ENCODE measurements at places on chromosomes 2 and 18.

- no peak for DNase-seq
Measured at GRCh38 chr2:205661281-205661680, 21.0 kb upstream of the NRP2 start.

DNA sequence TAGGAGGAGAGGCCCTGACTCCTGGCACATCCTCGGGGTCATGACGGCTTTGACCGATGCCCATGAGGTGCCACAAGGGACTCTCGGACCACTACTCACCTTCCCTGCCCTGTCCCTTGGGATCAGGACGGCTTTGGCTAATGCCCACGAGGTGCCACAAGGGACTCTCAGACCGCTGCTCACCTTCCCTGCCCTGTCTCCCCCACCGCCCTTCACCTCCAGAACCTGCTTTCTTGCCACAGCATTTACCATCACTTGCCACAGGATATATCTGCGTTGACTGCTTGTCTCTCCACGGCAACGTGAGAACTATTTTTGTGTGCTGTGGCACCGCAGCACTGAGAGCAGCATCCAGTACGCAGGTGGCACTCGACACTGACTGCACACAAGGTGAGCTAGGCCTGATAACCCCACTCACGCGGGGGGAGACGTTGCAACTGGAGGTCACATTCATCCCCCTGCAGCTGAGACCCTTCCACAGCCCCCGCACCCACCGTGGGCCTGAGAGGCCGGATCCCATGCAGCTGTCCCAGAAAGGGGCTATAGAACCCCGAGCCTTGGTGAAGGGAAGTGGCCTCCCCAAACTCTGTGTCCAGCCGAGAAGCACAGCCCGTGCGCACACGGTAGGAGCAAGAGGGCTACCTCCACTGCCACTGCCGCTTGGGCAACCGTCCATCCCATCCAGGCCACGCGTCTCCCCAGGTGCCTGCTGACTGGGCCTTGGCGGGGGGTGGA lies 47.5 kb downstream of the ANO7 start:
- no peak for DNase-seq

GRCh38 chr2:12733846-12734245 lies 17.1 kb downstream of the TRIB2 start:
- no peak for DNase-seq

- peak; percentile 8 for DNase-seq
Measured at GRCh38 chr2:218074031-218074430, 5.0 kb downstream of the RUFY4 start.

GRCh38 chr2:240554767-240555493 lies 2.9 kb downstream of the ANKMY1 start:
- DNase-seq: no peak

GRCh38 chr2:61178603-61179545 lies 16.9 kb downstream of the C2orf74 start:
- DNase-seq: peak; percentile 27

DNA sequence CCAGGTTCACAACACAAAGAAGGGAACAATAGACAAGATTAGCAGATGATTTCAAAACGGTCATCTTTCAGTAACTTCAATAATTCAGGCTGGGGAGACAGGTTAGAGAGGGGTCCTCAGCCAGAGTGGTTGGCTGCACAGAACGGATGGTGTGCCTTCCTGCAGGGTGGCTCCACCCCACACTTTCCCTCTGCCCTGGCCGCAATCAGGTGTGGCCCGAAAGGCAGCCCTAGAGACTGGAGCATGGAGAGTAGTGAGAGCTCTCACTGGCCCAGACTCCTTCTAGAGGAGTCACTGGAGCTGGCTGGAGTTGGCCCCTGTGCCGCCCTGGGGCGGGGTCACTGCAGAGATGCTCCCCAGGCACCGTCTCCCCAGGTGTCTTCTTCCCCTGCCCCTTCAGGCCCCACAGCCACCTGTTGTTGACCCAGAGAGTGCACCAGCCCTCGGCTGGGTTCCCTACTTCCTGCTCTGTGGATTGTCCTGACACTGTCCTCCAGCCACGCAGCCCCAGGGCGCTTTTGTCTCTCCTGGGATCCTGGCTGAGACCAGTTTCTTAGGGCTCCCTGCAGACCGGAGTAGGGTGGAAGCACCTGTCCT lies 126.8 kb downstream of the PXDN start:
- no peak for DNase-seq

- DNase-seq: no peak
Measured at GRCh38 chr2:31265234-31265633, 31.3 kb downstream of the EHD3 start.

GRCh38 chr2:219536425-219536824 lies 7.2 kb downstream of the CHPF start:
- no peak for DNase-seq

- no peak for DNase-seq
Measured at GRCh38 chr2:85986121-85986520, 97.3 kb upstream of the ST3GAL5 start.

- DNase-seq: no peak
Measured at GRCh38 chr2:62472312-62472711, 33.7 kb downstream of the TMEM17 start.

GRCh38 chr2:44275927-44276303 lies 635 bp downstream of the SLC3A1 start:
- DNase-seq: peak; percentile 24

DNA sequence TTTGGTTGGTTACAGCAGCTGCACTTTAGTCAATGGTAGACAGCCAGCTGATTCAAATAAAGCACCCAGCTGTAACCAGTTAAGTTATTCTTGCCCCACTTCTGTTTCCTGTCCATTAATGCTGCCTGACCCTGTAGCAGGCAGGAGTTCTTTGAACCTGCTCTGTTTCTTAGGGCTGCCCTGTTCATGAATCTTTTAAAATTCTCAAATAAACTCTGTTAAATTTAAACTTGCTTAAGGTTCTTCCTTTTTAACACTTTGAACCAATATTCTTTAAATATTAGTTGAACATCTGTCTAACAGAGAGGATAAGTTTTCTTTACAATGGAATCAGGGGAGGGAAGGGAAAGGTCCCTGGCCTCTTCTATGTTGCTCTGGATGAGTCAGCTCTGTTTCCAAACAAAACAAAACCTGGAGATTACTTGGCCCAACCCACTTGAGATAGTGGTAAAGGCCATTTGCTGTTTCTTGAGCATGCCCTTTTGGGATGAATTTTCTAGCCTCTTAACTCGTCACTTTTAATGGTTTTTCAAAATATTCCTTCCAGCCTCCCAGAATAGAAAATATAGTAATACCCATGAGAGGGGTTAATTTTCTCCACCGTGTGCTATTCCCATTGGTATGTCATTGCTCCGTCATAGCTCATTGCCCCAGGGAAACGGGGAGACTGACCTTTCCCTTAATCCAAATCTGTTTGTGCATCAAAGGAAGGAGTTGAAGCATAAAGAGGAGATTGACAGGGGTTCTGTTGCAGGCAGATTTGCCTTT lies 112.1 kb upstream of the FHL2 start:
- peak; percentile 74 for DNase-seq

- DNase-seq: peak; percentile 80
Measured at GRCh38 chr2:207091176-207091575, 74.6 kb downstream of the KLF7 start.

GRCh38 chr2:84077496-84077895 lies 381.6 kb downstream of the SUCLG1 start:
- peak; percentile 1 for DNase-seq

DNA sequence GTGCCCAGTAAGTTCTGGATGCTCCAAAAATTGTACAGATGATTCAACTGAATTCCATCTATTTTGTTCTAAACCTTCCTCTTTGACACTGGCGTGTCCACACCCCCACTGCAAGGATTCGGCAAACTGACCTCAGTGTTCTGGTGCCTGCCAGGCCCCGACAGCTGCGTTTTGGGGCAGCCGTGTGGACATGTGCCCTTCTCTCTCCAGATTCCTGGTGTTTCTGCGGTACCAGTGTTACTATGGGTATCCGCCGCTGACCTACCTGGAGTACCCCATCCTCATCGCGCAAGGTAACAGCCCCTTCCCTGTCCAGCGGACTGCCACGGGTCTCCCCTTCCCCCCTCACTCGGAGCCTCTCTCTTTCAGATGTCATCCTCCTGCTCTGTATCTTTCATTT lies 5.0 kb downstream of the SLC66A3 start:
- no peak for DNase-seq
